Subcutaneous adipose tissue (tissue), 4 donors: ENCODE measurements at places on chromosomes 7 and 10. TPM values are rescaled to one million over a fixed set of nuclear protein-coding genes. Genes with fewer than 3 reads are reported as not detected.

Gene POLR3A
- 14.3 TPM for total RNA-seq

Gene GDF2
- not detected for total RNA-seq

Gene VAX1
- not detected for total RNA-seq

Gene TRIM50
- total RNA-seq = not detected

Gene TMEM273
- total RNA-seq = 48.0 TPM

Gene SNCG
- 362 TPM for total RNA-seq

Gene LRRD1
- total RNA-seq = 0.17 TPM

Gene CROT
- 10.5 TPM for total RNA-seq

Gene KCNMA1
- total RNA-seq = 30.3 TPM
